ENCODE measurements at places on chromosomes 2 and 18.

DNA sequence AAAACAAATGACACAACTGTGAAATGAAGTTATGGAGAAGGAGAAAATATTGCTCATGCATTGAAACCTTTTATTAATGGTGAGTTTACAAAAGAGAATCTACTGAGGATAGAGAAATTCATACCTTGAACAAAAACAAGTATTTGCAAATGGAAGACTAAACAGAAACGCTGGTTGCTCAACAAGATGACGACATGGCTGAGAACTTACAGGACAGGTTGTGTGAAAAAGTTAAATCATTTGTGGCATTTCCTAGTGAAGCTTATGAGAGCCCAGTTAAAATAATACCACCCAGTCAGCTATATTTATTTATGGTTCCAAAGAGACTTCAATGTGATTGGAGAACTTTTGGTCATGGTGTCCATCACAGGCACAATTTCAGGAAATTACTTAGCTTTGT lies 148.6 kb upstream of the PKDCC start:
- peak; percentile 98 for DNase-seq

- peak; percentile 30 for DNase-seq
These were observed 185.7 kb upstream of the KLHL29 start for GRCh38 chr2:23199115-23199918.

- DNase-seq = no peak
These were observed 12.1 kb downstream of the ADAM17 start for GRCh38 chr2:9543557-9543956.

DNA sequence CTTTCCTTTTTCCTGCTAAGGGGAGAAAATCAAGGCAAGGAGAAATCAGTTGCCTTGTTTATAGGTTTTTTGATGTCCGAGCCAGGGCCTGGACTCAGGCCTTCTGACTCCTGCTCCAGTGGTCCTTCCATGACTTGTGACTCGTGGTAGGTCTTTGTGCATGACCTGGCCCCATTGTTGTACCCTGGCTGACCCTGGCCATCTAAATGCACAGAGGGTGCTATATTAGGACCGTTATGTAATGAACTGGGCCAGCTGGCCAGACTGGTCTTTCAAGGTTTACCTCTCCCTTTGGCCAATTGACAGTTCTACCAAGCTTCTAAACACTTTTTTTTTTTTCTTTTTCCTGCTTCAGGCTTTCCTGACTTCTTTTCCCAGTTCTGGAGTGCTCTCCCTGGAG lies 81.1 kb downstream of the SETBP1 start:
- DNase-seq = no peak

GRCh38 chr2:217924346-217924901 lies 78.4 kb downstream of the TNS1 start:
- DNase-seq = no peak

DNA sequence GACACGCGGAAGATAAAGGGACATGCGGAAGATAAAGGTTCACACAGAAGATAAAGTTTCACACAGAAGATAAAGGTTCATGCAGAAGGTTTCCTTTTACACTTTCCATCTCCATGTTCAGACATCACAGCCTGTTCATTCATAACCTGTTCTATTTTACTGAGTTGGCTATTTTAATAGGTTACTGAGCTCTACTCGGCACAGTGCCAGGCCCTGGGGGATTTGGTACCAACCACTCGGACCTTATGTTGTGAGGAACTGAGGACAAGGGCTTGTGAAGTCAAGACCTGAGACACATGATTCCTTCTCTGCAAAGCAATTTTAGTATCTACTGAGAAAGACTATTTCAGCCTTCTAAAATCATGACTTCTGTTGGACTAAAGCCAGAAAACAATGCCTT lies 75.0 kb upstream of the ALKAL2 start:
- DNase-seq = no peak

DNA sequence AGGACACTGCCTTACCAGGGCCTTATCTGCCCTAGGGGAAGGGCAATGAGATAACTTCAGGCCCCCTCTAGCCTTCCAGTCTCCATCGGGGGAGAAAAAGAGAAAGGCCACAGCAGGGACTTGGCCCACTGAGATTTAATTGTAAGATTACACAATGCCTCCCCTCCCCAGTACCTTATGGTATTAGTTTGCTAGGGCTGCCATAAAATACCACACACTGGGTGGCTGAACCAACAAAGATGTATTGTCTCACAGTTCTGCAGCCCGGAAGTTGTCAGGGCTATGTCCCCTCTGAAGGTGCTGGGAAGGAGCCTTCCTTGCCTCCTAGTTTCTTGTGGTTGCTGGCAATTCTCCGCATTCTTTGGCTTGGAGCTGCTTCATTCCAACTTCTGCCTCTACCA lies 34.8 kb upstream of the SPATA3 start:
- peak; percentile 36 for DNase-seq

GRCh38 chr2:43415592-43415991 lies 180.2 kb downstream of the THADA start:
- DNase-seq = no peak

DNA sequence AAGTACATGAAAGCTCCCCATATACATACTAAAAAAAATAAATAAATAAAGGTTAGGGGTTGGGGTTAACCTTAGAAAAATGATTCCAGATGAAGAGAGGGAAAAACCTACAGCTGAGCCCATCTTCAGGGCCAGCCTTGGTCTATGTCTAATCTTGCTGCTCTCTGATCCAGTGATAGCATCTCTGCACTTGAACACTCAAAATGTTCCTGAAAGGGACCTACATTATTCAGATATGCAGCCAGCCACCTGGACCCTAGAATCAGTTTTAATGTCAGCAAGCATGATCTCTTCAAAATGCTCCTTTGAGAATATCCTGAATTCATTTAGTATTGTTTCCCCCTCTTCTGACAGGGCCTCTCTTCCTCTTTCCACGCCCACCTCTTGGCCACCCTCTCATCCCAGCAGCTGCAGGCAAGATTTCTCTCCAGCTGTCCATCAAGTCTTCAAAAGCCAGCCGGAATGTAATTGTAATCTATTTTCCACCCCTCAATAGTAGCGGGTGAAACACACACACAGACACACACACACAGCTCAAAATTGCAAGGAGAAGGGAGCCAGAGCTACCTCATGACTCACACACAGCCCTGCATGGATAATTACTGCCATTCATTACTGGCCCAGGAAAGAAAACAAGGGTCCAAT lies 135.5 kb downstream of the MYO3B start:
- peak; percentile 9 for DNase-seq

GRCh38 chr2:23600346-23600745 lies 215.4 kb downstream of the KLHL29 start:
- no peak for DNase-seq

Data from iris pigment epithelial cell (primary cell).